ENCODE measurements at places on chromosomes 2 and 18.
A peak's percentile ranks its signal among the peaks of the same experiment; 100 is the strongest.

DNA sequence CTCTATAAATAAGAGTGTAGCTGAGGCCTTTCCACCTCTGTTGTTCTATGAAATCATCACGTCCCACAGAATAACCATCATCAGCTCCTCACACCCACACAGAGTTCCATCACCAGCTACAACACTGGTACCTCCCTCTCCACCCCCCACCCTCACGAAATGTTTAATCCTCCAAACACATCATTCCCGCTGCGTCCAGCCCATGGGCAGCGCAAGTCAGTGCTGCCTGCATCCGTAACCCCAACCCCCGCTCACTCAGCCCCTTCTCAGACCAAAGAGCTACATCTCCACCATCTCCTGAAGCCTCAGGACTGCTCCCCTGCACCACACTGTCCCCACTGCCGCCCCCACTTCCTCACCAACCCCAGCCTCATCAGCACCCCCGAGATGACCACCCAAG, 19.4 kb downstream of the DNMT3A start:
- DNase-seq = no peak

DNA sequence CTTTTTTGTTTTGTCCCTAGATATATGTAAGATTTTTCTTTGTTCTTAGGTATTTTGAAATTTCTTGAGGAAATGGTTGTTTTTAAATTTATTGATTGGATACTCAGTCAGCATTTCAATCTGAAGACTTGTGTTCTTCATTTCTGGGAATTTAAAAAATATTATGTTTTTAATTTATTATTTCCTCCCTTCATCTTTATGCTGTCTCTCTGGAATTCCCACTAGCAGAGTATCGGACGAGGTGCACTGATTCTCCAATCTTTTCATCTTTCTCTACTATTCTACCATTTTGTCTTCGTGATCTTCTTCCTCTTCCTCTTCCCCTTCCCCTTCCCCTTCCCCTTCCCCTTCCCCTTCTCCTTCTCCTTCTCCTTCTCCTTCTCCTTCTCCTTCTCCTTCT, 12.3 kb downstream of the SCTR start:
- no peak for DNase-seq

- DNase-seq = no peak
Measured at GRCh38 chr18:46335534-46336101, 231.4 kb downstream of the HAUS1 start.

- no peak for DNase-seq
Measured at GRCh38 chr2:240300261-240300821, 135.1 kb upstream of the GPC1 start.

- no peak for DNase-seq
Measured at GRCh38 chr2:109242654-109243331, 113.8 kb downstream of the SH3RF3 start.

- no peak for DNase-seq
Measured at GRCh38 chr2:43224131-43224570, 2.3 kb downstream of the ZFP36L2 start.

GRCh38 chr2:31522786-31523185, 58.0 kb downstream of the SRD5A2 start:
- no peak for DNase-seq

GRCh38 chr18:26014462-26014861, 76.0 kb downstream of the SS18 start:
- DNase-seq = no peak

GRCh38 chr2:49080681-49081080, 73.6 kb downstream of the FSHR start:
- no peak for DNase-seq

DNA sequence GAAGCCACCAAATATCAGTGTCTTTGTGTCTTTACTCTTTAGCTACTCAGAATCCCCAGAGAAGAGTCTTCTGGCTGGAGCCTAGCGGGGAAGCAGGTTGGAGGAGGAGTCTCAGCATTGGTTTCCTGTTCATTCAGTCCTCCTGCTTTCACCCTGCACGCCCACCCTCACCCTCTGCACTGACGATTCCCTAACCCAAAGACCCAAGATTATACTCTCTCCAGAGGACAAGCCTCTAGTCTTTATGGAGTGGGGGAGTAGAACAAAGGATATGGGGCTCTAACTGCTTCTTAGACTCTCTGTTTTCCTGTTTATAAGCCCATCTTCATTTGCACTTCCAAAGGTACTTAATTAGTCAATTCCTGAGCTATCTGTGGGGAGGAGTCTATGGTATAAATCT, 338.8 kb downstream of the AGPS start:
- DNase-seq = no peak

DNA sequence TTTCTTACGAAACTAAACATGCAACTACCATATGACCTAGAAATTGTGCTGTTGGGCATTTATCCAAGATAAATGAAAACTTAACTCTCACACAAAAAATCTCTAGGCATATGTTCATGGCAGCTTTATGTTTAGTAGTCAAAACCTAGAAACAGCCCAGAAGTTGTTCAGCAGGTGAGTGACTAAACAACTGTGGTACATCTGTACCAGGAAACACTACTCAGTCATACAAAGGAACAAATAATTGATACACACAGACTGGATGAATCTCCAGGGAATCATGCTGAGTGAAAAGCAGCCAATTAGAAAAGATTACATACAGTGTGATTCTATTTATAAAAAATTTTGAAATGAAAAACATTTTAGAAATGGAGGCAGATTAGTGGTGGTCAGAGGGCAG, 29.3 kb downstream of the DYNC2LI1 start:
- DNase-seq = no peak

- DNase-seq = no peak
Measured at GRCh38 chr18:58766946-58767345, 95.7 kb downstream of the MALT1 start.

DNA sequence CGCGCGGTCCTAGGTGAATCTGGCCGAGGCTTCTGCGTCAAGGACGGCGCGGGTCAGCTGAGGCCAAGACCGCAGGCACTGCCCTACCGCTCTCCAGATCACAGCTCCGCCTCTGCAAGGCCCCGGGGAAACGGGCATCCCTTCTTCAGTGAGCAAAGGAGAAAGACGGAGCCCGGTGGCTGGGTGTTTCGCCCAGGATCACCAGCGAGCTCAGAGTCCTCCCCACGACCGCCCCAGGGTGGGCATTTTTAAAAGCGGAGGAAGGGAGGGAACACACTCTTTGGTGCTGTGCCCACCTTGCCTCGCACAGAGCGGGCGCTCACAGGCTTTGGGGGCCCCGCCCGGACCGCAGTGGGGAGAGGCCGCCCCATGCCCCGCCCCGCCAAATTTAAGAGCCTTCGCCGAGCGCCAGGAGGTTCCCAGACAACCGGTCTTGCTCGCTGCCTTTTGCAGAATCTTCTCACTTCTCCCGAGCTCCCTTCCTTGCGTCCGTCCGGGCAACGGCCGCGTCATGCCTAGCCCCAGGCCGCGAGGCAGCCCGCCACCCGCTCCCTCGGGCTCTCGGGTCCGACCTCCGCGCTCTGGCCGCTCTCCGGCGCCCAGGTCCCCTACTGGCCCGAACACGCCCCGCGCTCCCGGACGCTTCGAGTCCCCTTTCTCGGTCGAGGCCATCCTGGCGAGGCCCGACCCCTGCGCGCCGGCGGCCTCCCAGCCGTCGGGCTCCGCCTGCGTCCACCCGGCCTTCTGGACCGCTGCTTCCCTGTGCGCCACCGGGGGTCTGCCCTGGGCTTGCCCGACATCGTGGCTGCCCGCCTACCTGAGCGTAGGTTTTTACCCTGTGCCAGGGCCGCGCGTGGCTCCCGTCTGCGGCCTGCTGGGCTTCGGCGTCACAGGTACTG, at the start of gene NOTO:
Gene NOTO (plus strand): TSS at position 419 of the 899 bp plus-strand sequence. CDS start 93 bp downstream, at position 512.
- peak; percentile 9 for DNase-seq

GRCh38 chr2:203694191-203694590, 12.2 kb upstream of the CD28 start:
- DNase-seq = no peak

DNA sequence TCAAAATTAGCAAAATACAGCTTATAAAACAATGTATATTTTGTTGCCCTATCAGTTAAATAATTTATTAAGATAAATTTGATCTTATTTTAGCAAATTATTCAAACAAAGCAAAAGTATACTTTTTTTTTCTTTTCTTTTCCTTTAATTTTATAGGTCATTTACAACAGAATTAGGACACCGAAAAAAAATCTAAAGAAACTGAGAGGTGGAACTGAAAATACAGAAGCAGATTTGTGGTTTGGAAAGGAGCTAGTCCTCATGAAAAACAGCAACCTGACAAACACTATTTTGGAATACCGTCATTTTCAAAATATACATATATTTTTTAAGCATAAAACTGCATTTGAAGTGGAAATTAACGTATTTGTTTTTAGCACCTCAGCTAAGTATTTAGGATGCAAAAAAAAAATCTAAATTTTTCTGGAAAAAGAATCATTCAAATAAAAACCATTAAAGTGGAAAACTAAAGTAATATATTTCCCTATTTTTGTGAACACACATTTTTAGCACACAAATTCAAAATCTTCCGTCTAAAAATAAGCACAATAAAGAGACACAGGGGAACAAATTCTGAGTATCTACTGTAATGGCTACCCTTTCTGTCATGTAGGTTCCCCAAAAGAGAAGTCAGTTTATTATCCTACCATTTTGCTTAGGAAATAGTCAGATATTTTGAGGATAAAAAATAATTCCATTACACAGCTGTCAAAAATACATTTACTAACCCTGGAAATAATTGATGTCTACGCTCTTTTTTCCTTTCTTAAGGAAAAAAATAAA, 2.7 kb downstream of the CCDC88A start:
- no peak for DNase-seq

GRCh38 chr2:217242947-217243346, 383.1 kb upstream of the TNP1 start:
- no peak for DNase-seq

GRCh38 chr2:88350331-88351248, 101.9 kb downstream of the FOXI3 start:
- peak; percentile 10 for DNase-seq

DNA sequence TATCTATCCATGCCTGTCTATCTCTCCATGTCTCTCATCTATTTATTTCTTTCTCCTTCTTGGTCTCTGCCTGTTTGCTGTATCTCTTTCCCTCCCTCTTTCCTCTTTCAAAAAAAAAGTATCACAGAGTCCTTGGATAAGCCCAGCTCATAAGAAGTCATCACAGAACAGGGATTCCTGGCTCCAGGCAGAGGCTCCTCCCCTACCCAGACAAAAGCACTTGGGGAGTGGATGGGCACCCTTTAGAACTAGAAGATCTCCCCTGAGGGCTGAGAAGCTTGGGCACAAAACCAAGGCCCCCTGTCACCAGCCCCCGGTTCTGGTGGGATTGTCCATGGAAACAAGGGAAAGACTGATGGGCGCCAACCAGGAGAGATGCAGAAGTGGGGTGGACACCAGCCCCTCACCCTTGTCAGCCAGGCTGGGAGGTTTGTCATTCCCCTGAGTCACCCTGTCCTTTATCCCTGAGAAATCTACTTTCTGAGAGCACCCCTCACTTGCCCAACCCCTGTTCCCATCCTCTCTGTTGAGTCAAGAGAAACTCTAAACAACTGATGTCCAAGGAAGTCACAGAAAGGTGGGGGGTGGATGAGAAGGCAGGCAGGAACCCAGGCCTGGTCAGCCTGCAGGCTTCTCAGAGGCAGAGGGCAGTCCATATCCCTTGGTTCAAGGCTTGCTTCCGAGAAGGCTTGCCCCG, 127.1 kb downstream of the TNS1 start:
- DNase-seq = no peak

GRCh38 chr2:157628477-157629415, at the start of gene ACVR1C:
Gene ACVR1C, minus strand, starts transcription at chr2:157628864. Its CDS starts 220 bp downstream, at chr2:157628644.
- peak; percentile 86 for DNase-seq

GRCh38 chr2:17010104-17010503, 344.5 kb upstream of the CYRIA start:
- DNase-seq = no peak

GRCh38 chr2:238848691-238848975, 748 bp downstream of the TWIST2 start:
- no peak for DNase-seq

GRCh38 chr2:134361648-134362047, 107.8 kb downstream of the MGAT5 start:
- DNase-seq = no peak

- no peak for DNase-seq
Measured at GRCh38 chr2:9102861-9103662, 99.6 kb upstream of the MBOAT2 start.

GRCh38 chr2:237060534-237061312, 25.0 kb upstream of the COPS8 start:
- peak; percentile 47 for DNase-seq

GRCh38 chr2:147392180-147392579, 452.6 kb upstream of the ACVR2A start:
- no peak for DNase-seq

DNA sequence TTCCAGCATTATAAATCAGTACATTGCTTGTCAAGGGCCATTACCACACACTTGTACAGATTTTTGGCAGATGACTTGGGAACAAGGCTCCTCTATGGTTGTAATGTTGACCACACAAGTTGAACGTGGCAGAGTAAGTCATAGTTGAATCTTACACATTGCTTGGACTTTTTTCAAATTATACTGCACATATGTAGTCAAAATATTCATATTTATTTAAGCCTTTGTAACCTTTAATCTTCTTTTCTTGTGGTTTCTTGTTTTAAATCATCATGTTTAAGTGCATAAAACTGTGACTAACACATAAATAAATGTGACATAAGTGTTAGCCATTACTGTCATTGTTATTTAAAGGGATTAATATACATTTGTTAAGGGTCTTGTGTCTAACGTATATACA, 52.1 kb upstream of the EPB41L5 start:
- no peak for DNase-seq

GRCh38 chr2:69645031-69645431, 1.5 kb upstream of the AAK1 start:
- no peak for DNase-seq

DNA sequence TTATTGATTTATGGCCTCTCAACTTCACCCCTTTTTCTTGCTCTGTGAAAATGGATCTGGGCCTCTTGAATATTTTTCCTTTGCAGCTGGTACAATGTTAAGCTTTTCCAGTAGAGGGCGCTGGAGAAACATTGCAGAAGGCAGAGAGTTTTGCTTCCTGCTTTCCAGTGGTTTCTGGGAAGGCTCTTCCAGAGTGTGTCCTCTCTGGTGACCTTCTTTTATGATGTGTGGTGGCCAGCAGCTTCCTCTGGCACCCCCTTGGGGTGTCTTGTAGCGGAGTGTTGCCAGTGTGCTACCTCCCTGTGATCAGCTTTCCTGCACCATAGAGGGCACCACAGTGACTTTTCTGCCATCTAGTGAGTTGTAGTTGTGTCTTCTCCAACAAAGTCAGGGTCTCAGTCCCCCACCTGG, 25.4 kb upstream of the MGAT5 start:
- DNase-seq = no peak

GRCh38 chr2:175097297-175097696, 70.7 kb downstream of the ATF2 start:
- DNase-seq = no peak
